ENCODE measurements at places on chromosomes 4 and X.

DNA sequence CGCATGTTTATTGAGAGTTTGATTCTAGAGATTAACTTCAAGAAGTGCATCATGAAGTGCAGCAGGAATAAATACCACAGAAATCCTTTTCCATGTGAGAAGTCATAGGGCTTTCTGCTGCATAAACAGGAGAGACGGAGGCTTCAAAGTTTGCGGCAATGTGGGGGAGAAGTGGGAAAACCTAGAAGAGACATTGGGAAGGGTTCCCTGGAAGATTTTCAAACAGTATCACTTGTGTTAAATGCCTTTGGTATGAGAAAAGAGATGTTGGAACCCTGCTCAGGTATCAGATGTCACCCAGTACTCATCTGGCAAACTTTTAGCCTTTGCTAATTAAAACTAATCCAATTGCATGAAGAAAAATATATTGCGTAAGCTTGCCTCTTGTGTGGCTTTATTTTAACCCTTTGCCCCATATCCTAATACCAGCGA, 15.4 kb downstream of the NHS start:
- no peak for DNase-seq

DNA sequence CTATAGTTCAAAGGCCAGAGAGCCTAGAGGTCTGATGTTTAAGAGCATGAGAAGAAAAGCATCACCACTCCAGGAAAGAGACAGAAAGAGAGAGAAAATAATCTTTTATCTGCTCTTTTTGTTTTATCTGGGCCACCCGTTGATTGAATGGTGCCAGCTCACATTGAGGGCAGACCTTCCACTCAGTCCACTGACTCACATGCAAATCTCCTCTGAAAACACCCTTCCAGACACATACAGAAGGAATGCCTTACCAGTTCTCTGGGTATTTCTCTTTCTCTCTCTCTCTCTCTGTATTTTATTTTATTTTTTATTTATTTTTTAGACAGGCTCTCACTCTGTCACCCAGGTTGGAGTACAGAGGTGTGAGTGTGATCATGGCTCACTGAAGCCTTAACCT, 252.5 kb downstream of the DTHD1 start:
- no peak for DNase-seq

DNA sequence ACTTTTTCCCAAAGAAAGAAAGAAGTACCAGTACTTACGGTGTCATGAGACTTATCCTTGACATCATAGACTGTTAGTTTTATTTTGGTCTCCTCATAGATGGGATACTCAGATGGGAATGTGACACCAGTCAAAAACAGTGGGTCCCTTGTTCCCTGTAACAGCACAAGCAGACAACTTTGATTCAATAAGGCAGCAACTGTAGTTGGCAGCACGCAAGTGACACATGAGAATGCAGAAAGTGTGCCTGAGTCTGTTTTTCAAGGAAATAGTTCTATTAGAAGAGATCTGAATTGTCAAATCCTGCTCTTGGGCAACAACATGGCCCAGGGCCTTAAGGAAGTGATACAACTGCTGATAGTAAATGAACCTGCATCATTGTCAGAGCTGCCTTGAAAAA, 443.2 kb downstream of the INPP4B start:
- no peak for DNase-seq

DNA sequence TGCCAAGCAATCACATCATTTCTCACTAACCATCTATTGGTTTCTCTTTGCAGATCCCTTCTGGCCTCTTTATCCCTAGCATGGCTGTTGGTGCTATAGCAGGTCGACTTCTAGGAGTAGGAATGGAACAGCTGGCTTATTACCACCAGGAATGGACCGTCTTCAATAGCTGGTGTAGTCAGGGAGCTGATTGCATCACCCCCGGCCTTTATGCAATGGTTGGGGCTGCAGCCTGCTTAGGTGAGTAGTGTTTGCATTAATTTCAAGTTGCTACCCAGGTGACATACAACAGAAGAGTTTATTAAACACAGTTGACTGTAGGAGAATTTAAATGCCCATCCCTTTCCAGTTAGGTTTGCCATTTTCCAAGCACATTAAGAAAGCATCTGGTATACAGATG, 112.2 kb downstream of the AKAP4 start:
- DNase-seq, result no peak

- DNase-seq, result no peak
Measured at GRCh38 chr4:98055800-98056501, 87.3 kb downstream of the STPG2 start.
